ENCODE measurements at places on chromosomes 1 and 21.

- peak; percentile 83 for DNase-seq
Measured at GRCh38 chr1:159854116-159854692, 8.3 kb downstream of the VSIG8 start.

DNA sequence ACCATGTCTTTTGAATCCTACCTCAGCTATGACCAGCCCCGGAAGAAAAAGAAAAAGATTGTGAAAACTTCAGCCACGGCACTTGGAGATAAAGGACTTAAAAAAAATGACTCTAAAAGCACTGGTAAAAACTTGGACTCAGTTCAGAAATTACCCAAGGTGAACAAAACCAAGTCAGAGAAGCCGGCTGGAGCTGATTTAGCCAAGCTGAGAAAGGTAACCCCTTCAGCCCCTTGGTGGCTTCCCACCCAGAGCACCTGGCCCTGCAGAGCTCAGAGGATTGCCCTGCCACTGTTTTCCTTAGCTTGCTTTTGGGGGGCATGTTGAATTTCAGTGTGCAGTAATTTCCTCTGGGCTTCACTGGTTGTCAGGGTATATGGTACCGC is 8.5 kb downstream of the ELOA start:
- no peak for DNase-seq

DNA sequence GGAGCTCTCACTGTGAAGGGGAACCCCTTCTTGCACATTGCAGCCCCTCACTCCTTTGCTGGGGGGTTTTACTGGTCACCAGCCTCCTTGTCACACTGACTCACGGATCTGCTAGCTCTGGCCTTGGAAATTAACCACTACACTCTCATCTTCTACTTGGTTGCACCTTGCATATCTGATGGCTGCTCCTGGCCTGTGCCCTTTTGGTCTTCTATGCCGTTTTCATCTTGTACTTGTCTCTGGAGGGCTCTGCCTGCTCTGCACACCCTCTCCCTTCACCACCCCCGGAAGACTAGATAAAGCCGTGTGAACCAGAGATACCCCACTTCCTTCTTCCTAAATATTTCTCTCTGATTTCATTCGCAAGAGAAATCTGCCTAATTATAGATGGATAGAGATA is 44.6 kb downstream of the CD247 start:
- no peak for DNase-seq

DNA sequence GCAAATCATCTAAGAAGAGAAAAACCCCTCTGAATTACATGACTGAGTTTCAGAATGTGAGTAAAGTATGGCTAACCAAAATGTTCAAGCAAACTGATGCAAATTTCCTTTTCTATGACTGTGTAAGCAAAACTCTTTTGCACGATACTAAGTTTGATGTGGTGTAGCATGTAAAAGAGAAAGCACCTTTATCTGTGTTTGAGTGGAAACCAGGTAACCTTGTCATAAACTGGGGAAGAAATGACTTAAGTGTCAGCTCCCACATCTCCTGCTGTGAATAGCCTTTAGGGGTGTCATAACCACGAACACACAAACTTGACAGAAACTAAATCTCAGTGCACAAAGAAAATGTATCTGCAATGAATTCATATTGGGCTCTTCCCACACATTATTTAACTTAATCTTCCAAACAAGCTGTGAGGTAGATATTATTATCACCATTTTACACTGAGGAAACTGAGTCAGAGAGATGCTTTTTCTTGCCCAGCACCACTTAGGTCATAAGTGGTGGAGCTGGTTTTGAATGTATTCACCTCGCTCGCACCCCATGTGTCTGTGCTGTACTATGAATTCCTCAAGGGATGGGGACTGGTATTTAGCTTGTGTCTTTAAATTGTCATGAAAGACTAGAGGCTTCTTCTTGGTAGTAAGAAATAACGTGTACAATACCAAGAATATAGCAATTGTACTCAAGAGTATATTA is 32.9 kb upstream of the IL12RB2 start:
- no peak for DNase-seq

GRCh38 chr1:229030630-229031029 is 240.3 kb upstream of the RAB4A start:
- no peak for DNase-seq

GRCh38 chr1:178540204-178540603 is 27.3 kb downstream of the TEX35 start:
- DNase-seq, result no peak

- no peak for DNase-seq
Measured at GRCh38 chr1:27831568-27832410, 1.2 kb downstream of the PPP1R8 start.

GRCh38 chr1:190046231-190046630 is 431.4 kb downstream of the BRINP3 start:
- DNase-seq, result no peak

DNA sequence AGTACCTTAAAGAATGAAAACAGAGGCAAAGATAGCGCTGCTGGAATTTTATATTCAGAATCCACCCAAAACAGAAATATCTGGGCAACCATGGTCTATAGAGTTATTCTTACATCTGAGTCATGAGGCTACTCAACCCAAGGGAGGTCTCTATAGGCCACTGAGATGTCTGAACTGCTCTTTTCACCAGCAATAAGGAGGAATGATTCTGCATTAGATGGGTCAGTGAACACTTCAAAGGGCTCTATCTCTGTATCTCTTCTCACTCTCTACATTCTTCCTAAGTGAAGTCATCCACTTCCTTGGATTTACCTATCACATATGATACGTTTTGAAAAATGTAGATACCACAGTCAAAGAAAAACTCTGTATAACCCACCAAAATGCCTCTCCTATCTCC is 90.2 kb upstream of the NGF start:
- no peak for DNase-seq

- no peak for DNase-seq
Measured at GRCh38 chr1:15188678-15189077, 35.1 kb downstream of the TMEM51 start.

DNA sequence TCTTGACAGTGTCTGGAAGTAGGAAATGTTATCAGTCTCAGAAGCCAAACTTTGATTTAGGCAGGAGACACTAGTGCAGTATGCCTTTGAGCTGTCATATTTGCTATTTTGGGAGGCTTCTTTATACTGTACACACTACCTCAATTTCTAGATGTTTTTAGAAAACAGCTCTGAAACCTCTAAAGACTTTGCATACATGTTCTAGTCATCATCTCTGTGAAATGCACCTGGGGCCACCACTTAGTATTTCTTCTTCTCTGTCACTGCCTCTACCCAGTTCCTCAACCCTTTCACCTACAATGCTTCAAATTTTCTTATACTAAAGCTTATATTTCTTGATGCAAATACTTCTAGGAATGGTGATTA is 29.1 kb upstream of the PLA2G4A start:
- no peak for DNase-seq

GRCh38 chr1:248589334-248589733 is 8.2 kb downstream of the OR2T10 start:
- no peak for DNase-seq

- DNase-seq, result no peak
Measured at GRCh38 chr1:213330281-213330680, 279.2 kb downstream of the RPS6KC1 start.

- DNase-seq, result no peak
Measured at GRCh38 chr1:194374649-194375048, 1188.2 kb upstream of the B3GALT2 start.

DNA sequence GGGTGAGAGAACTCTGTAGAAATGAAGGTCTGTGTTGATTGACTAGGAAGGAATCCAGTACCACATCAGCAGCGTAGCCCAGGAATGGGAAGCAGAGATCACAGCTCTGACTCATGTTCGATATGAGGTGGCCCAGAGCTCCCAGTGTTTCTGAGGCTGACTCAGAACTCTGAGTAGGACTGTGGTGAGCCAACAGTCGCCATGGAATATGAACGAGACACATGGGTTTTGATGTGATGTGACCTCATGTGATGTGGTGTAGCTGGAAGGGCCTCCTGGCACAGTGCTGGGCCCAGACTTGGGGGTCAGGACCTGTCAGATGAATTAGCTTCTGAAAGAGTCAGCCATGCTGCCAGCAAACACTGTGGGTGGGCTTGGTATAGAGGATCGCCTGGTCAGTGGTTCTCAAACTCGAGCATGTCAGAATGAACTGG is 237.0 kb downstream of the MRPL39 start:
- DNase-seq, result no peak

- no peak for DNase-seq
Measured at GRCh38 chr1:161218301-161219077, 3.4 kb downstream of the FCER1G start.

DNA sequence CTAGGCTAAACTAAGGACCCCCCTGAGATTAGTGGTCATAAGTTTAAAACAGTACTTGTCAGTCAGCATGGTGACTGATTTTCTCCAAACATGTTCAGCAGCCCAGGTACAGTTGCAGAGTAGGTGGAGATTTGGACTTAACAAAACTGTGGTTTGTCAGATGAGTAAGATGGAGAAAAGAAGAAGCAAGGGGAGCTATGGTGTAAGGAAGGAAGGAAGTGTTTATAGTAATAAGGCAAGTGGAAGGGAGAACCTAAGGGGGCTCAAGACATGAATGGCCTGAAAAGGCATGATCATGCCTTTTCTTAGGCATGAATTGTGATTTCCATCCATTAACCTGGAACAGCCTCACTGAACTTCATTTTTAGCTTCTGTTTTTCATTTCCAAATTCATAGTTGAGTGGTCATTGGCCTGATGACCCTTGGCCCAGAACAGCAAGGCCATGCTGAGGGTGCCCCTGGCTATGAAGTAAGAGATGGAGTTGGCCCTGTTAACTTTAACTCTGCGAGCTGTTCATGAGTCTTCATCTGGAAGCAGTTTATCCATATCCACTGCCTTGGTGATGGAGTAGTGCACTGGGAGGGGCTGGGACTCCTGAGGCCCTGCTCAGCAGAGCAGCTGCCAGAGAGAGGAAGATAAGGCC is 60.7 kb downstream of the LRRC8D start:
- DNase-seq, result no peak

GRCh38 chr1:41314376-41315145 is 46.7 kb upstream of the FOXO6 start:
- peak; percentile 30 for DNase-seq

DNA sequence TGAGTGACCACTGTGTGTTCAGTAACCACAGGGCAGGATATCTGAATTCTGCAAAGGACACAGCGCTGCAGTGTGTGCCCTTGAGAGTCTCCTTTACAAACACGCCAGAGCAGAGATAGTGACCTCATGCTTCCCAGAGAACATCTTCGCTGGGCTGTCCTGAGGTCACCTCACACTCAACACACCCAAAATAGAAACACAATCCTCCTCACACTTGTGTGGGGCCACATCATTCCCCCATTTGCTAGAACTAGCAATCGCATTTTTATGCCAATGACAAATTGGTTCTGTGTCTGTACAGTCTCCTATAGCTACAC is 140.1 kb upstream of the NRIP1 start:
- DNase-seq, result no peak

DNA sequence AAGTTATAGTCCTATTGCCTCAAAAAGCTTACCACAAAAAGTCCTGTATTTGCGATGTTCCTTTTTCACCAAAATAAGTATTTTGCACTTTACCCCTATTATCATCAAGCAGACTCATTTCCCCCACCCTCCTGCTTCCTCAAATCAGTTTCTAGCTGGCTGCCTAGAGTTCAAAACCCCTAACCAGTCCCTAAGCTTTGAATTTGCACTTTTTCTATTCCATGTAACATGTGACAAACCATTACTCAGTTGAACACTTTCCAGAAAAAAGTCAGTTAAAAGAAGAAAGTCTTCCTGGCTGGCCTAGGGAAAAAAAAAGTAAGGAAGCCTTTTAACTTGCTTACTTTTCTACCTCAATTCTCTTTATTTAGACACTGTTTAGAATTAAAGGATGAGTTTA is 8.2 kb downstream of the CEP170 start:
- no peak for DNase-seq

GRCh38 chr1:88612773-88613172 is 71.3 kb upstream of the PKN2 start:
- no peak for DNase-seq

GRCh38 chr1:205664399-205665017 is 15.8 kb downstream of the SLC45A3 start:
- DNase-seq, result no peak

DNA sequence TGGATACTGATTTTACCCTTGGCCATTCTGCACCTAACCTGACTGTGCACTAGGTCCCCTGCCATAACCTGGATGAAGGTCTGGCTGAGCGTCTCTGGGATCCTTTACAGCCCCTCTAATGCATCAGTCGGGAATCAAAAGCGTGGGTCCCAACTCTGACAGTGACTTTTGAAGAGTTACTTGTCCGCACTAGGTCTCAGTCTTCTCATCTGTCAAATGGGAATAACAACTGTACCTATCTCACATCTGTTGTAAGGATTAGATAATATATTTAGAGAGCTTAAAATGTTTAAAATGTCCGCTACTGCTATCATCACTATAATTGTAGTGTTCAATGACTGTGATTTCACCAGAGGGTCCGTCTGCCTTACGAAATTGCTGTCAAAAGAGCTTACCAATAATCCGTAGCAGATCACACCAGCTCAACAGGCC is 746 bp downstream of the TADA1 start:
- no peak for DNase-seq

- no peak for DNase-seq
Measured at GRCh38 chr1:162893612-162893908, 32.6 kb upstream of the CCDC190 start.

DNA sequence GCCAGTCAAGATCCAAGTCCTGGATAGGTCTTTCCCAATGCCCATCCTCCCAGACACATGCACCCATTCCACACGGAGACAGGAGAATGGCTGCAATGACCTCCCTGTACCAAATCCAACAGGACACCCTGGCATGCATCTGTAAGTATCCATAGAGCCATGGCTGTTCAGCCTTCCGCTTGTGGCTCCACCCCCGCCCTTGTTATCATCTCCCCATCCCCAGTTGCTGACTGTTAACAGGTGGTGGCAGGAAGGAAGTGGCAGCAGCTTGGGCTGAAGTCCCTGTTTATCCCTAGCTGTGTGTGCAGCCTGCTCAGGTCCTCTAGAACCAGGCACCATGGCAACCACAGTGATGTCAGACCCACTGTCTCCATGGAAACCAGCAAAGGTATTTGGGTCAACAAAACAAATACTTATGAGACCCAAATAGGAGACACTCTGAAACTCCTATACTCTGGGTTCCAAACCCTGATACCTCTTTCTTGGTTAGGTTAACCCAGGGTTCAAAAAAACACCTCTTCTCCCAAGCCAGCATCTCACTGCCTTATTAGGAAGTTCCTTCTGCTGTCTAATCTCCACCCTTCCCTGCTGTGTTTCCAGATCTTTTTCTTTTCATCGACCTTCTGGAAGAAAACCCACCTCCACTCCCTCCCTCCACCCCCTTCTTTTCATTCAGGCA is 721 bp downstream of the PBXIP1 start:
- peak; percentile 91 for DNase-seq

DNA sequence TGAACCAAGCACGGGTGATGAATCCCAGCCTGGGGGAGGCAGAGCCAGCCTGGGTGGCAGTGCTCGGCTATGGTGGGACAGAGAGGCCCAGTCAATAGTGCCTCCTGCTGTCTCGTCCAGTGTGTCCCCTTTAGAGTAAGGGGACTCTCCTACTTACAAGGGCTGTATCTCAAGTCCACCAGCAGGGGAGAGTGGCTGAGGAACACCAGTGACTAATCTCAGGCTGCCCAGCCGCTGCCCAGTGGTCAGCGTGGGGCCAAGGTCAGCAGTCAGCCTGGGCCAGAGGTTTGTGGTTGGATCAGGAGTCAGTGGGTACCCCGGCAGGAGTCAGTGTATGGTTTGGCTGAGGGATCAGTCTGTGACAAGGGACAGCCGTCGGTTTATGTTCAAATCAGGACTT is 109.2 kb upstream of the RUNX3 start:
- no peak for DNase-seq
